ENCODE measurements at places on chromosomes 2 and 18. TPM values are rescaled to one million over a fixed set of nuclear protein-coding genes. Genes with fewer than 3 reads are reported as not detected.
A peak's percentile ranks its signal among the peaks of the same experiment; 100 is the strongest.

DNA sequence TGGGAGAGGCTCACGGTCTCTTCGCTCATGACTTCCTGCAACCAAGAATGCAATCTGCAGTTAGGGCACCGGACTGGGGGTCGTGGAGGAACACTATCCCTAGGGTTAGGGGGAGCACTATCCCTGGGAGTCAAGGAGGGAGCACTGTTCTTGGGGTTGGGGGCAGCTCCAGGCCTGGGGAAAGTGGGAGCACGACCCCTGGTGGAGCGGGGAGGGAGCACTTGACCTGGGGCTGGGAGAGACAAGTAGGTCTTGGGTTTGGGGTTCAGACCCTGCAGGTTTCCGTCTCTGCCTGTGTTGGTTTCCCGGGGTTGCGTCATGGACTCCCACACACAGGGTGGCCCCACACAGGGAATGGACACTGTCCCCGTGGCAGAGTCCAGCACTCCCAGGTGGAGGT lies 133.6 kb downstream of the TPO start:
- no peak overlapping the region for H3K4me3 ChIP-seq
- no peak for DNase-seq
- H3K27me3 ChIP-seq: no peaks in the 10 kb centered on the region
- peaks cover 3% of the 10 kb centered on the region for H3K4me1 ChIP-seq

The HRH4 gene
- total RNA-seq: 0.17 TPM

DNA sequence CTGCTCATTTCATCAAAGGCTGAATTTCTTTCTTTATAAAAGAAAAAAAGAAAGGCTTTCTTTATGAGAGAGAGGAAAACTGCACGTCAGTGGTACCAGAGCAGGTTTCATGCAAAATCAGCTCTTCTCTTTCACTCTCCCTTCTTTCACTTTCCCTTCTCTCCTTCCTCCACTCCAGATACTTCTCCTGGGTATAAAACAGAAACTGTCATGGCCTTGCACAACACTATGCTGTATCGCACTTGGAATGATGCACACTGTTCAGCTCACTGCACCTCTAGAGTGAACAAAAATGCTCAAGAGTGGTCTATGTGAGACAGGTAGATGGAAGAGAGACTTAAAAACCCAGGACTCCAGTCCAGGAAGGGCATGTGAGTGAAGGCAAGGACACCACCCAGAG lies 73.8 kb downstream of the KLF7 start:
- no peaks in the 10 kb centered on the region for H3K27me3 ChIP-seq
- no peak overlapping the region for H3K4me3 ChIP-seq
- no peak overlapping the region for H3K27ac ChIP-seq
- H3K36me3 ChIP-seq: peaks cover 42% of the 10 kb centered on the region
- peaks cover 2% of the 10 kb centered on the region for H3K4me1 ChIP-seq

DNA sequence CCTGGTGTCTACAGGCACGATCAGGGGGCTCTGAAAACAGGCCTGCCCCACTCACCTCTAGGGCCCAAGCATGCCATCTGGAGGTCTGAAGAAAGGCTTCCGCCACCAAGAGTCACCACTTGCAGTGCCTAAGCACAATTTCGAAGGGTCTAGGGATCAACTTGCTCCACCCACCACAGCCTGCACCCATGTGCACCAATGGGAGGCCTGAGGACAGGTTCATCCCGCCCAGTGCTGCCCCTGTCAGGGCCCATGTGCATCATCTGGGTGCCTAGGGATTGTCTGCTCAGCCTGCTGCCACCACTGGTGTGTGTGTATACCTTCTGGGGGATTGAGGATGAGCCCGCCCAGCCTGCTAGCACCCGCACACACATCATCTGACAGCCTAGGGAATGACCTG lies 121.0 kb upstream of the ACVR1C start:
- no peaks in the 10 kb centered on the region for H3K36me3 ChIP-seq
- no peak overlapping the region for H3K27ac ChIP-seq
- no peak for DNase-seq
- no peaks in the 10 kb centered on the region for H3K27me3 ChIP-seq

The CHRNA1 gene
- total RNA-seq: 3.7 TPM

GRCh38 chr18:9506046-9506792 lies 30.9 kb downstream of the RALBP1 start:
- H3K4me1 ChIP-seq: no peaks in the 10 kb centered on the region
- DNase-seq: peak; percentile 39
- no peak overlapping the region for H3K27ac ChIP-seq
- no peak overlapping the region for H3K4me3 ChIP-seq
- H3K27me3 ChIP-seq: no peaks in the 10 kb centered on the region
- no peaks in the 10 kb centered on the region for H3K36me3 ChIP-seq

DNA sequence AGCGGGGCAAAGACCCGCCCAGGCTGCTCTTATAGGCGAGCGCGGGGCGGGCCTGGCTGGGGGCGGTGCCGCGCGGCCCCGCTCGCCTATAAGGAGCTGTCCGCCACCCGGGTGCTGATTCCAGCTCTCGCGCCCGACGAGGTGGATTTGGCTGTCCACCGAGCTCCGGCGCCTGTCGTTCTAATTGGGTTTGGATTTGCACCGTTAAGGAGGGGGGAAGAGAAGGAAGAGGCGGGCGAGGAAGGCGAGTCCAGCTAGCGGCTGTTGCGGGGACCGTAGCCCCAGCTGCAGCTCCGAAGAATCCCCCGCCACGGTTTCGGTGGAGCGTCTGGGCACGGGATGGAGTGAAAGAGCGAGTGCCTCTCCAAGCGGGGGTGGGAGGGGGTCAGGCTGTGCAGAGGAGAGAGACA lies at the start of gene CNTNAP5:
CNTNAP5 (plus strand) TSS at position 117 of the 410 bp plus-strand sequence. CDS start 364 bp downstream, outside the sequence.
- H3K4me1 ChIP-seq: peaks cover 3% of the 10 kb centered on the region
- peak; percentile 1 for DNase-seq
- peaks cover 2% of the 10 kb centered on the region for H3K27me3 ChIP-seq
- H3K36me3 ChIP-seq: no peaks in the 10 kb centered on the region
- no peak within 1 kb of the TSS for H3K27ac ChIP-seq

- H3K36me3 ChIP-seq: no peaks in the 10 kb centered on the region
- DNase-seq: no peak
- H3K4me3 ChIP-seq: no peak within 1 kb of the TSS
- H3K27ac ChIP-seq: peak within 1 kb of the TSS; percentile 29
- peaks cover 18% of the 10 kb centered on the region for H3K4me1 ChIP-seq
Observed at GRCh38 chr2:102310964-102311640, at the start of gene IL1RL1. Gene IL1RL1 (plus strand): TSS chr2:102311563. CDS start chr2:102338265, 26,702 bp downstream.

DNA sequence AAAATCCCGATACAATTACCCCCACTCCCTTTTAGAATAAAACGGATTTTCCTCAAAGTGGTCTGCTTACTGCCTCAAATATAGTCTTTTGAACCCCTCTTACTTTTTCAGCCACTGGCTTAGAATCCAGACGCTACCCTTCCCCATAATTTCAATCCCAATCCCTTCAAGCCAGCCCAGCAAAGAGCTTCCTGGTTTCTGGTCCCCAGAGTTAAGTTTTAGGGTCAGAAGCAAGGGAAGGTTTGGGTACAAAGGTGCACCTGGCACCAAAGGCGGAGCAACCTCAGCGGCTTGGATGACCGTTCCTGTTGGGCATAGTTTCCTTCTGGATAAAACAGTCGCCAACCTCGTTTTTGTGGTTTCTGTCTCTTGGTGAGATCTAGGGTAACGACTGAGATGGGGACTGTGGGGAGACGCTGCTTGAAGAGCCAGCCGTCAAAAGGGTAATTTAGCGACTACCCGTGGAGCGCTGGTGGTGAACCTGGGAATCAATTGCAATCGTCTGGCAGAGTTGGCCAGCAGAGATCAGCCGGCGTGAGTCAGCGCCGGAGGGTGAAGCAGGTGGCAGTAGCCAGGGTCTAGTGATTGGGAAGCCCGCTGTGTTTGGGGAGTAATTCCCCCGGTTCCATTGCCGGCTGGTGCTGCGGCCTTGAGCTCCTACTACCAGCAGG lies 1.6 kb downstream of the FEV start:
- H3K27ac ChIP-seq: no peak overlapping the region
- no peak overlapping the region for H3K4me3 ChIP-seq
- H3K4me1 ChIP-seq: no peaks in the 10 kb centered on the region
- H3K36me3 ChIP-seq: no peaks in the 10 kb centered on the region

GRCh38 chr2:193581807-193582206 lies 1387.1 kb upstream of the TMEFF2 start:
- H3K27me3 ChIP-seq: no peaks in the 10 kb centered on the region
- no peak overlapping the region for H3K4me3 ChIP-seq
- DNase-seq: no peak
- H3K4me1 ChIP-seq: no peaks in the 10 kb centered on the region
- no peaks in the 10 kb centered on the region for H3K36me3 ChIP-seq

- DNase-seq: no peak
- no peaks in the 10 kb centered on the region for H3K36me3 ChIP-seq
- H3K27me3 ChIP-seq: no peaks in the 10 kb centered on the region
- no peak overlapping the region for H3K4me3 ChIP-seq
- H3K27ac ChIP-seq: peak overlapping the region; percentile 37
Observed at GRCh38 chr18:70397259-70397925, 108.5 kb downstream of the SOCS6 start.

GRCh38 chr2:226763320-226763719 lies 36.3 kb downstream of the IRS1 start:
- peaks cover 36% of the 10 kb centered on the region for H3K4me1 ChIP-seq
- no peak overlapping the region for H3K4me3 ChIP-seq
- H3K36me3 ChIP-seq: peaks cover 13% of the 10 kb centered on the region
- H3K27ac ChIP-seq: peak overlapping the region; percentile 49
- peak; percentile 73 for DNase-seq

DNA sequence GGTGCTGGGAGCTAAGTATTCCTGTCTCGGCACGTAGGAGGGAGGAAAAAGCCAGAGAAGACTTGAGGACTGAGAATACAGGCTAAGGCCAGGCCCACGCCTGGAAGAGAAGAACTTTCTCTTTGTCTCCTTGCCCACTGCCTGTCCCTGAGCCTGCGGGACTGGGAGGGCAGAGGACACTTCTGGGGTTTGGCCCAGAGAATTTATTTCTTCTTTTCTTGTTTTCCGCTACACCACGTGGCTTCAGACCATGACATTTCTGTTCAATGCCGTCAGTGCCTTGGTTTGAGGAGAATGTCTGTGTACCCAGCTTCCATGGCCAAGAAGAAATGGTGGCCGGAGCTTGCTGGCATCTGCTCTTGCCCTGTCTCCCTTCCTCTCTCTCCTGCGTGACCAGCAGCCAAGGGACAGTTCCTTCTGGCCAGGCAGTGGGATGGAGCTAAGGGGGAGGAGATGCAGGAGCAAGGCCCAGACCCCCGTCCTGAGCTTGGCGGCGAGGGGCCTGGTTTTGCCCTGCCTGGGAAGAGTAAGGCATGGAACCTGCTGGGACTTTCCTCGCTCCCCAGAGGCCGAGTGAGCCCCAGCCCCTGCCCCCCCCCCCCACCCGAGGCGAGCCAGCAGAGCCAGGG lies 140.3 kb downstream of the KLHL29 start:
- H3K36me3 ChIP-seq: no peaks in the 10 kb centered on the region
- no peak for DNase-seq
- peaks cover 7% of the 10 kb centered on the region for H3K4me1 ChIP-seq
- H3K4me3 ChIP-seq: no peak overlapping the region

Data from astrocyte (in vitro differentiated cells and primary cell).